ENCODE measurements at places on chromosomes 6 and 20.

DNA sequence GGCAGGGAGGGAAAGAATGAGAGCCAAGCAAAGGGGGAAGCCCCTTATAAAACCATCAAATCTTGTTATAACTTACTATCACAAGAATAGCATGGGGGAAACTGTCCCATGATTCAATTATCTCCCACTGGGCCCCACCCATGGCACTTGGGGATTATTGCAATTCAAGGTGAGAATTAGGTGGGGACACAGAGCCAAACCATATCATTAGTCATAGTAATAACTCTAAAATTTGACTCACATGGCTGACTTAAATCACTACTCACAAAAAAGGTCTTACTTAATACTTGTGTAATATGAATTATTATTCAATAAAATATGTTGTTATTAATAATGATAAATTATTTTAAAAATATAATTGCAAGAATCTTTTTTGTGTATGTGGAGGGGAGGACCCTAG, 178.1 kb upstream of the TCF21 start:
- DNase-seq, result no peak

GRCh38 chr20:13915284-13915683, 75.1 kb downstream of the SEL1L2 start:
- DNase-seq, result no peak

GRCh38 chr6:53104916-53105315, 39.7 kb downstream of the FBXO9 start:
- DNase-seq, result no peak

DNA sequence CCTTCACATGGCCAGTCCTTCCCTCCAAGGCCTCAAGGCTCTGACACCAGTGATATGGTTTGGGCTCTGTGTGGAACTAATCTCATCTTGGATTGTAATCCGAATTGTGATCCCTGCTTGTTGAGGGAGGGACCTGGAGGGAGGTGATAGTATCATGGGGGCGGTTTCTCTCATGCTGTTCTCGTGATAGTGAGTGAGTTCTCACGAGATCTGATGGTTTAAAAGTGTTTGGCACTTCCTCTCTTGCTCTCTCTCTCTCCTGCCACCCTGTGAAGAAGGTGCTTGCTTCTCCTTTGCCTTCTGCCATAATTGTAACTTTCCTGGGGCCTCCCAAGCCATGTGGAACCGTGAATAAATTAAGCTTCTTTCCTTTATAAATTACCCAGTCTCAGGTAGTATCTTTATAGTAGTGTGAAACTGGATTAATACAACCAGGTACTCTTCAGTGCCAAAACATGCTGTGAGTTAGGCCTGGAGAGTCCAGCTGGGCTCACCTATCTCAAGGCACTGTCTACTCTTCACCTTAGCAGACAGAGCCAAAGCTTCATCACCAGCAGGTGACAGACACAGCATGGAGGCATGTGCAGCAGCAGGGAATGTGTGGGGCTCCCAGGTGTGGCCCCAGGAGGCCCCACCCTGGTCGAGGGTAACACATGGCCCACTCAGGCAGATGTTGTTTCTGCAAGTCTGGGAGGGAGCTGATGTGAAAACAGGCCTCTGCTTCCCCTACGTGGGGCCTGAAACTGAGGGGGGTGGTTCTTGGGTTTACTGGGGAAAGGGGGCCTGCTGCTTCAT, 97.5 kb upstream of the CDYL start:
- DNase-seq, result no peak

GRCh38 chr20:4091490-4092479, 76.4 kb upstream of the RNF24 start:
- DNase-seq, result no peak

DNA sequence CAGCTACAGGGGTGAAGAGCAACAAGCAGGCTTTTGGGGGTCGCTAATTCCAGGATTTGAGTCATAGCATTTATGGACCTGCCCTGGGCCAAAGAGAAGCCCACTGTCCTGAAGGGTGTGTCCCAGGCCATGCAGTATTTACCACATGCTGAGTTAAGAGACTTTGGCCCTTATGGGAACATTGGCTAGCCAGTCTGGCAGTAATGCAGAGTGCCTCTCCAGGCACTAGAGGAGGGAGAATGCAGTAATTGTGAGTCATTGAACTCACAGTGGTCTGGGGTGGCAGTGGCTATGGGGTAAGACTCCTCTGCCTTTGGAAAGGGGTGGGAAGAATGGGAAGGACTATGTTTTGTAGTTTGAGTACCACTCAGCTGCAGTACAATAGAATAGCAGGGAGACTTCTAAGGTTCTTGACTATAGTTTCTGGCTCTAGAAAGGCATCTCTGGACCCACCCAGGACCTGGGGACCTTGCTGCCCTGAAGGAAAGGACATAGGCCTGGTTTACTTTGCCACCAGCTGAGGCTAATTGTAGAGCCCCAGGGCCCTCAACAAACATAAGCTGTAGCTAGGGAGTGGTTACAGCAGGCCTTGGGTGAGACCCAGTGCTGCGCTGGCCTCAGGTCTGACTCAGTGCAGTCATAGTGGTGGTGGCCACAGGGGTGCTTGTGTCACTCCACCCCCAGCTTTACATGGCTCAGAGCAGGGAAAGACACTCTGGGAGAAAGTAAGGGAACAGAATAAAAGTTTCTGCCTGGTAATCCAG, 520.9 kb downstream of the HTR1B start:
- DNase-seq, result no peak

DNA sequence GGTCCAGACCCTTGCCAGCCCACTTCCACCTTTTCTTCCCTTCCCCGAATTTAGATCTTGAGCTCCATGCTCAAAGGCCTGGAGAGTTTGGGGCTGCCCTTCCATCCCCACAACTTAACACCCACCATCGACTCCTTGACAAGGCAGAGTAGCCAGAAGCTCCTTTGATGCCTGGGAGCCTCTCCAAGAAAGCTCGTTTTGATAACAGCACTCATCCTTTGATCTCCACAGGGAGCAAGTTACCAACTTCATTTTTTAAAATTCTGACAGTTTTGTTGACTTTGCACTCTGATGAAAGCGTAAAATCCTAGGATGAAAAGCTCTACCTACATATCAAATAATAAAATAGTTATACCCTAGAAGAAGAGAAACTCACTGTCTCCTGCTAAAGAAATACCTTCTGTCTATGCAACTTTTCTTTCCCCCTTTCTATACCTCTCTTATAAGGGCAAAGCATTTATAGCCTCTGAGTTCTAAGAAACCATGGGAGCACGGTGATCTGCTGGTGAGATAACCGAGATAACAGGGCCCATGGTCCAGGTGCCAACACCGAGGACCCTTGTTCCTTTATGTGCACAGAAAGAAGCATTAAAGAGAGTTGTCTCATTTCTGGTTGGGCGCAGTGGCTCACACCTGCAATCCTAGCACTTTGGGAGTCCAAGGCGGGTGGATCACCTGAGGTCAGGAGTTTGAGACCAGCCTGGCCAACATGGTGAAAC, 134.9 kb downstream of the UST start:
- no peak for DNase-seq

- no peak for DNase-seq
Observed at GRCh38 chr6:35086282-35086632, 54.9 kb downstream of the TCP11 start.

- DNase-seq, result no peak
Observed at GRCh38 chr20:59939879-59940128, 301 bp downstream of the PPP1R3D start.

Measured in naive B cell (primary cell).